Astrocyte of the hippocampus (primary cell): ENCODE measurements at places on chromosomes 6 and 20.

- no peak for DNase-seq
These were observed 50.5 kb upstream of the IBTK start for GRCh38 chr6:82298012-82298411.

DNA sequence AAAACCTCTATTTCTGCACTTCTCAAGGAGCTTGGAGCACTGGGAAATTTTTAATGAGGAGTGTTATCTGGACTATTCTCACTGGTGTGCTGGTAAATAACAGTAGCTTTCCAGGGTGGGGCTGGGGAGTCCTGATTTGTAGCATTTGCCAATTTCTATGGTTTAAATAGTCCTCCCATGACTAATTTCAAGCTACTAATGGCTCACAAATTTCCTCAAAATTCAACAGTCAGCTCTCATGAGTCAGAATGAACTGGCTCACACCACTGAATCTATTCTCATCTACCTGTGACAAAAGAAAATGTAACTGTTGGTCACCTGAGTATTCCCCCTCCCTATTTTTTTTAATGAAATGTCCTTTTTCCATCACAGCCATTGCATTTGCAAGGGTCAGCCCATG lies 449.6 kb downstream of the KIF16B start:
- peak; percentile 11 for DNase-seq

- no peak for DNase-seq
These were observed 21.3 kb upstream of the PDE10A start for GRCh38 chr6:165684333-165684732.

- DNase-seq, result peak; percentile 74
These were observed 159.7 kb upstream of the RPS6KA2 start for GRCh38 chr6:166786704-166787293.

DNA sequence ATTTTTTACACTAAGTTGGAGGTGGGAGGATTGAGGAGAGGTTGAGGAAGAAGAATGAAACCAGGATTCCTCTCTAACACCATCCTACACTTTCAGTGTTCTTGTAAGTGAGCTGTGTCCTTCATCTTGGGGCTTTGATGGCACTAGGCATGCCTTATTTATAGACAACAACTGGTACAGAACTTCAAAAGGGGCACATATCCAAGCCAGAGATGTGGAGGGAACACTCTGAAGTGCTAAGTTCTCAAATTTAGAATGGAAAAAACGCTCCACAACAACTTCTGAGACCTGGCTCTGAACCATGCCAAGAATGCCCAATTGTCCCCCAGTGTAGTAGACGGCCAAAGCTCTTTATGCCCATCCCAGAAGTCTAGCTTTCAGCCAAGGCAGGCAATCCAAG lies 16.2 kb upstream of the PKHD1 start:
- DNase-seq, result no peak

DNA sequence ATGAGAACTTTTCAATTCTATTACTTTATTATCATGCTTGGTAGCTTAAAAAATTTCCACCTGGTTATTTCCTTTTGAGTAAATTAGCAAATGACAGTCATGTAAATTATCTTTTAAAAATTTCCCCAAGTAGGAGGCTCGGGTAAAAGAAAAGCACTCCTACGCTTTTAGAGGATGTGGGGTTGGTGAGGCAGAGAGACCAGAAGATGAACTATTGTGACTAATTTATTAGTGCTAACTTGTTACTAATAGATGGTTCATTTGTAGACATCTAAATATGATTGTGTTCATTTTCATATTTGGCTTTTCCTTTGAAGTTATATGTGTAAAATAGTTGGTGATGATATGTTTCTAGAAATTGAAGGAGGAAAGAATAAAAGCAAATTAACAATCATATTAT lies 27.0 kb downstream of the ZNF292 start:
- no peak for DNase-seq

- no peak for DNase-seq
These were observed 228.2 kb downstream of the SOD2 start for GRCh38 chr6:159464816-159465215.

DNA sequence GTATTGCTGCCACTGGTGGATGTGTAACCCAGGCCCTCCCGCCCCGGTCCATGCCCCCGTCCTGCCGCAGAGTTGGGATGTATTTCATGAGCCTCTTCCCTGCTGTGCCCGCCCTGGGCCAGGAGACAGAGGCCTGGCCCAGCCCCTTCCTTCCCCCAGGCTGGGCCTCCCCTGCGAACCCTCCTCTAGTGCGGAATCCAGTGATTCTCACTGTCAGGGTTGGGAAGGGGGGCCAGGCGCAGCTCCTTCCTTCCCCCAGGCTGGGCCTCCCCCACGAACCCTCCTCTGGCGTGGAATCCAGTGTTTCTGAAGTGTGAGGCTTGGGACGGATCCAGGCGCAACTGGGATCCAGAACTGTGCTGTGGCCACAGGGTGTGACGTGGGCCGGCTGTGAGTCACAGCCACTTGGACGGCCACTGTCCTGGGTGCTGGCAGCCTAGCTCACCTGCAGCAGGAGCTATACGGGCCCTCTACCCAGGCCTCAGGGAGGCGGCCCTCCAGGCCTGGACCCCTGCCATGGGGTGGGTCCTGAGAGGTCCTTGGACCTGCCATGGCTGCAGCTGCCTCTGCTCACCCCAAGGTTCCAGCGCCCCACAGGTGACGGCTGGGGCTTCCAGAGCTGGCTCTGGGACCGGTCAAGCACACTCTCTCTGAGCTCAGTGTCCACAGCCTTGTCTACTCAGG lies 28.3 kb downstream of the COL20A1 start:
- peak; percentile 66 for DNase-seq

DNA sequence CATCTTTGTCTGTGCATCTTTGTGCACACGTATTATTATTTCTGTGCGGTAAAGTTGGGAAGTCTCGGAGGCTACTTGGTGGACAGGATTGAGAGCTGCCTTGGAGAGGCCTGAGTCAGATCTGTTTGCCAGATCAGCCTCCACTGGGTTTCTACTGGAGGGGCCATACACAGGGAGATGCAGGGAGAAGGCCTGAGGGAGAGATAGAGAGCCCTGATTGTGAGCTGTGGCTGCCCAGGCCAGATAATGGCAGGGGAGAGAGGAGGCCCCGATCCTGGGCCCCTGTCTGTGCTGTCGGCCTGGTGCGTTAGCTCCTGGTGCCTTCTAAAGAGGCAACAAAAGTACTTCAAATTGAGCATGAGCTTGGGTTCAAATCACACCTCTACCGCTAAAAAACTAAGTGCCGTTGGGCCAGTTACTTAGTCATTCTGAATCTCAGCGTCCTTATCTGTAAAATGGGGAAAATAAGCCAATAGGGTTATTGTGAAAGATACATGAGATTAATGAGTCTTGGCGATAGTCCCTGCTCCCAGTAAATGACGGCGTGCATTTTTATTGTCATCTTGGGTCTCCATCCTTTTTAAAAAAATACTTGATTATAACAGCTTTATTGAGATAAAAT lies 27.6 kb upstream of the ADA start:
- DNase-seq, result no peak

- DNase-seq, result no peak
These were observed 188.3 kb downstream of the BMP7 start for GRCh38 chr20:57078116-57078515.
